Activated CD4-positive, alpha-beta T cell treated with anti-CD3 and anti-CD28 coated beads, Interleukin-2, amount 10 ng/mL, durations not matched to agents 7 days and 5 days (primary cell): ENCODE measurements at places on chromosomes 6 and 20.

- H3K27me3 ChIP-seq = no peaks in the 10 kb centered on the region
- H3K4me3 ChIP-seq = no peak overlapping the region
- no peak overlapping the region for H3K27ac ChIP-seq
- no peak for DNase-seq
- H3K4me1 ChIP-seq = peaks cover 10% of the 10 kb centered on the region
Measured at GRCh38 chr20:49866051-49866450, 49.3 kb downstream of the SPATA2 start.

DNA sequence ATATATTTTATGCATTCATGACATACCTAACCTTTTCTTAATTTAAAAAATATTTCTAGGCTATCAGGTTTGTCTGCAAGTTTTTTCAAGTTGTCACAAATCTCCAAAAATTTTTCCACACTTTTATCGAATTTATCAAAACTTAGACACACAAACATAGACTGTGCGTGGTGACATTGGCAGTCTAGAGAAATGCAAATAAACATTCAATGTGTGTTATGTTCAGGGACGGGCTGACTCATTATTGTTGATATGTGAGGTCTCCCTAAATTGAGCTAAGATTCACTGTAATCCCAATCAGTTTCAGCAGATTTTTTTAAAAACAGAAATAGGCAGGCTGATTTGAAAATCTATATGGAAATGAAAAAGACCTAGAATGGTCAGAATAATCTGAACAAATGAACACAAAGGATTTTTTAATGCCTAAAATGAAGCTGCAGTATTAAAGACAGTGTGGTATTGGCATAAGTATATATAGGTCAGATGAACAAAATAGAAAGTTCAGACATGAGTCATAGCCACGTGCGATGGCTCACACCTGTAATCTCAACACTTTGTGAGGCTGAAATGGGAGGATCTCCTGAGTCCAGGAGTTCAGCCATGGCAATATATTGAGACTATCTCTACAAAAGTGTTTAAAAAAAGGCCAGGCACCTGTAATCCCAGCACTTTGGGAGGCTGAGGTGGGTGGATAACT lies 19.2 kb downstream of the BLTP3A start:
- no peak for DNase-seq
- H3K36me3 ChIP-seq = no peaks in the 10 kb centered on the region
- H3K27ac ChIP-seq = no peak overlapping the region
- no peaks in the 10 kb centered on the region for H3K27me3 ChIP-seq
- no peak overlapping the region for H3K4me3 ChIP-seq

DNA sequence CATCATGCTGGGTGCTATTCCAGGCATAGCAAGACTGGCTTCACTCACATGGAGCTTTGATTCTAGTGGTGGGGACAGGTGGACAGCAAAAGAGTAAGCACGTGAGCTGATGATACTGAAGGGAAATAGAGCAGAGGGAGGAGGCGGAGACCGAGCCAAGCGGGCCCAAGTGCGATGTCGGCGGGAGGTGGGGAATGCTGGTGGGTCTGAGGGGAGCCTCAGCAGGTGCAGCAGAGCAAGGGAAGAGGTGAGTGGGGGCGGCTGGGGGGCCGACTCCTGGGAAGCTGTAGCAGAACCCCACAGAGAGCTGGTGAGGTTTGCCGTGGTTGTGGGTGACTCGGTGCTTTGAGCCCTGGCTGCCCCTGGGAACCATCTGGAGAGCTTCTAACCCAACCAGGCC lies 10.2 kb downstream of the RTEL1 start:
- H3K36me3 ChIP-seq = peaks cover 13% of the 10 kb centered on the region
- H3K4me1 ChIP-seq = no peaks in the 10 kb centered on the region
- no peak for DNase-seq
- no peaks in the 10 kb centered on the region for H3K27me3 ChIP-seq

- H3K4me1 ChIP-seq = no peaks in the 10 kb centered on the region
- H3K4me3 ChIP-seq = no peak overlapping the region
- no peaks in the 10 kb centered on the region for H3K36me3 ChIP-seq
- no peak overlapping the region for H3K27ac ChIP-seq
- no peaks in the 10 kb centered on the region for H3K27me3 ChIP-seq
- no peak for DNase-seq
Measured at GRCh38 chr20:43536817-43537440, 21.9 kb upstream of the SGK2 start.

DNA sequence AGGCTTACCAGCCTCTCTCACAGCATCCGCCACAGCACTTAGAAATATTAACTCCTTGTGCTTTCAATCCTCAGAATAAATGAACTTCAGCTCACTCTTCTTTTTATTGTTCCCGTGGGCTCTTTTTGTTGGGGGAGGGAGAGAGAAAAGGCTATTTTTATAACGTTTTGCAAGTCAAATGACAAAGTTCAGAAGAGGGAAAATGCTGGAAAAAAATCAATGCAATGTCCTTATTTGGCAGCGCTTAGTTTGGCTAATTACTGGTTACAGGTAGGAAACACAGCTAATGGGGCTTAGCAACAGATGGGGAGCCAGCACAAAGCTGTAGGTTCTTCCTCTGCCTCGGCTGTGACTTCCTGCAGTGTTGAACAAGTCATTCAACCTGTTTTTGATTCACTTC lies 1067.0 kb upstream of the MAP3K7 start:
- H3K4me1 ChIP-seq = no peaks in the 10 kb centered on the region
- H3K27ac ChIP-seq = no peak overlapping the region
- H3K27me3 ChIP-seq = no peaks in the 10 kb centered on the region
- H3K36me3 ChIP-seq = no peaks in the 10 kb centered on the region
- H3K4me3 ChIP-seq = no peak overlapping the region
- DNase-seq = no peak

DNA sequence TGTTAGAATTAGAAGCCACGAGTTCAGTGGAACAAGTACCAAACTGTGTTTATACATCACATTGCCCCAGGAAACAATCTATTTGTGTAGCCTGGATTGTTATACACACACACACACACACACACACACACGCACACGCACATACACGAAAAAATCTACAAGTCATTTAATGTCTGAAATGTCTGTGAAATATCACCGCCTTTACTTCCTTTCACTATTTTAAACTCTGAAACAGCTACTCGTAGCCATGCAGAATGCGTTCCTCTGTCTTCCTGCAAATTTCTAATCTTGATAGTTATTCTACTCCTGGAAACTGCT lies 84.4 kb upstream of the SCAF8 start:
- H3K27ac ChIP-seq = no peak overlapping the region
- no peaks in the 10 kb centered on the region for H3K4me1 ChIP-seq
- no peak overlapping the region for H3K4me3 ChIP-seq
- no peaks in the 10 kb centered on the region for H3K36me3 ChIP-seq
- no peaks in the 10 kb centered on the region for H3K27me3 ChIP-seq
- no peak for DNase-seq

GRCh38 chr6:166614171-166614583 lies 12.9 kb downstream of the RPS6KA2 start:
- no peaks in the 10 kb centered on the region for H3K27me3 ChIP-seq
- no peak overlapping the region for H3K4me3 ChIP-seq
- no peaks in the 10 kb centered on the region for H3K36me3 ChIP-seq
- H3K27ac ChIP-seq = no peak overlapping the region
- DNase-seq = no peak
- H3K4me1 ChIP-seq = no peaks in the 10 kb centered on the region

GRCh38 chr20:6766433-6766832 lies 1.1 kb upstream of the BMP2 start:
- no peaks in the 10 kb centered on the region for H3K36me3 ChIP-seq
- no peak for DNase-seq
- H3K4me1 ChIP-seq = no peaks in the 10 kb centered on the region
- H3K27ac ChIP-seq = no peak overlapping the region

GRCh38 chr6:24564081-24564480 lies 69.3 kb downstream of the ALDH5A1 start:
- H3K4me1 ChIP-seq = no peaks in the 10 kb centered on the region
- H3K36me3 ChIP-seq = no peaks in the 10 kb centered on the region
- peaks cover 11% of the 10 kb centered on the region for H3K27me3 ChIP-seq
- no peak overlapping the region for H3K27ac ChIP-seq
- DNase-seq = no peak

- no peaks in the 10 kb centered on the region for H3K27me3 ChIP-seq
- peak overlapping the region; percentile 85 for H3K27ac ChIP-seq
- H3K4me1 ChIP-seq = peaks cover 25% of the 10 kb centered on the region
- H3K4me3 ChIP-seq = peak overlapping the region; percentile 11
- peaks cover 11% of the 10 kb centered on the region for H3K36me3 ChIP-seq
- DNase-seq = peak; percentile 84
Measured at GRCh38 chr6:34182751-34183531, 37.1 kb upstream of the GRM4 start.

DNA sequence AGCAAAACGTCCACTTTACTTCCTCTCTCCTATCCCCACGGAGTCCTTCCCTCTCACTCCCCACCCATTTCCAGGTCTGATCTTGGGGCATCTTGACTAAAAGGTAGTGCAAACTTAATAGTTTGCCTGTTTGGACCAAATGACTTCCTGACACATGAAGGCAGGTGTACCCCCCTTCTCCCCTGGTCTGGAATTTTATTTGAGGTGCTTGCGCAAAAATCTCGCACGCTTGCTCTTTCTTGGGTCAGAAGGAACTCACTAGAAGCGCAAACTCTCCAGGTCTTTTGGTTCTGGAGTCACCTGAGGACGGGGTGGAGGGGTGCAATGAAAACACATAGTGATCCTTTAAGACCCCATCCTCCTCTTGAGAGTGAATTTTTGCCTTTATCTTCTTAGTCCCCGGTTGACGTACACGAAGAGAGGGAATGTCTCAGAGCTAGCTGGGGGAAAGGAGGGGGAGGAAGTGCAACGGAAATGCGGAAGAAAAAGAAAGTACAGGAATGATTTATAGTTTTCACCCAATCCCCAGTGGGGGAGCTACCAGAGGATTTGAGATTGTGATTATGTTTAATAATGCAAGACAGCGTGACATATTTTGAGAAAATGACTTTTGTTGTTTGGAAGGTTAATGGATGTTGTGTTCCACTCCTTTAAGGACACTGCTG lies 4.9 kb downstream of the ADGRB3 start:
- no peak for DNase-seq
- no peak overlapping the region for H3K27ac ChIP-seq
- peaks cover 3% of the 10 kb centered on the region for H3K36me3 ChIP-seq
- peaks cover 35% of the 10 kb centered on the region for H3K27me3 ChIP-seq
- peaks cover 10% of the 10 kb centered on the region for H3K4me1 ChIP-seq

- H3K4me1 ChIP-seq = no peaks in the 10 kb centered on the region
- H3K4me3 ChIP-seq = no peak overlapping the region
- no peak overlapping the region for H3K27ac ChIP-seq
- no peaks in the 10 kb centered on the region for H3K27me3 ChIP-seq
- H3K36me3 ChIP-seq = no peaks in the 10 kb centered on the region
Measured at GRCh38 chr6:48894469-48894868, 568.6 kb downstream of the MMUT start.

DNA sequence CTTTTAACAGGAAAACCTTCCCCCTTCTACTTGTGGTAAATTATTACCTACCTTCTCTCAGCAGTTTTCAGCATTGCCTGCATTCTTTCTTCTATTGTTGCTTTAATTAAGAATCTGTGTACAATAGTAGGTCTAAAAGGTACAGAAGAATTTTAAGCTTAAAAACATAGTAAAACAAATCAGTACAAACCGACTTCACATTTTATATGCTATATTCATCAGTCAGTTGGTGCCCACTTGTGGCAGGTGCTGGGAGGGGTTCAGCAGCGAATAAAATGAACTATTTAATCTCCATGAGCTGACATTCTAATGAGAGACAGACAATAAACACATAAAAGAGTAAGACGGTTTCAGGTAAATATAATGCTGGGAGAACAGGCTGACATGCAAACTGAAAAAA lies 73.4 kb upstream of the FBXO30 start:
- H3K4me1 ChIP-seq = no peaks in the 10 kb centered on the region
- no peaks in the 10 kb centered on the region for H3K27me3 ChIP-seq
- no peak for DNase-seq
- H3K36me3 ChIP-seq = peaks cover 4% of the 10 kb centered on the region
- H3K4me3 ChIP-seq = no peak overlapping the region

GRCh38 chr20:59816146-59816738 lies 117.2 kb downstream of the SYCP2 start:
- no peaks in the 10 kb centered on the region for H3K36me3 ChIP-seq
- no peak overlapping the region for H3K27ac ChIP-seq
- DNase-seq = no peak
- no peak overlapping the region for H3K4me3 ChIP-seq
- H3K4me1 ChIP-seq = no peaks in the 10 kb centered on the region

DNA sequence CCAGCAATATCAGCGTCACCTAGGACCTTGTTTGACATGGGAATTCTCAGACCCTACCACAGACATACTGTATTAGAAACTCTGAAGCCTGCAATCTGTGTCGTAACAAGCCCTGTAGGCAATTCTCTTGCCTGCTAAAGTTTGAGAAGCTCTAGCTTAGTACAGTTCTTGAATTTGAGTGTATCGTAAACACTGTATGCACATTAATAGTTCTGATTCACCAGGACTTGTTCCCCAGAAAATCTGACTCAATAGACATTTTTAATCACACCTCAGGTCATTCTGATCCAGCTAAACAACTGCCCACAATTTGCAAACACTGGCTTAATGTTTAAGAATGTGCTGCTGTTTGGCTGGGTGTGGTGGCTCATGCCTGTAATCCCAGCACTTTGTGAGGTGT lies 414.3 kb downstream of the TFAP2A start:
- no peak overlapping the region for H3K27ac ChIP-seq
- no peaks in the 10 kb centered on the region for H3K4me1 ChIP-seq
- H3K36me3 ChIP-seq = no peaks in the 10 kb centered on the region
